Cortex of kidney (tissue), 1 donor: ENCODE measurements at places on chromosomes 7 and 10.

- DNase-seq: no peak
These were observed 161.7 kb upstream of the MKI67 start for GRCh38 chr10:128287921-128288320.

GRCh38 chr7:104625956-104626355 is 297.6 kb downstream of the LHFPL3 start:
- no peak for DNase-seq

GRCh38 chr10:102066399-102067088 is 1.4 kb downstream of the HPS6 start:
- no peak for DNase-seq

DNA sequence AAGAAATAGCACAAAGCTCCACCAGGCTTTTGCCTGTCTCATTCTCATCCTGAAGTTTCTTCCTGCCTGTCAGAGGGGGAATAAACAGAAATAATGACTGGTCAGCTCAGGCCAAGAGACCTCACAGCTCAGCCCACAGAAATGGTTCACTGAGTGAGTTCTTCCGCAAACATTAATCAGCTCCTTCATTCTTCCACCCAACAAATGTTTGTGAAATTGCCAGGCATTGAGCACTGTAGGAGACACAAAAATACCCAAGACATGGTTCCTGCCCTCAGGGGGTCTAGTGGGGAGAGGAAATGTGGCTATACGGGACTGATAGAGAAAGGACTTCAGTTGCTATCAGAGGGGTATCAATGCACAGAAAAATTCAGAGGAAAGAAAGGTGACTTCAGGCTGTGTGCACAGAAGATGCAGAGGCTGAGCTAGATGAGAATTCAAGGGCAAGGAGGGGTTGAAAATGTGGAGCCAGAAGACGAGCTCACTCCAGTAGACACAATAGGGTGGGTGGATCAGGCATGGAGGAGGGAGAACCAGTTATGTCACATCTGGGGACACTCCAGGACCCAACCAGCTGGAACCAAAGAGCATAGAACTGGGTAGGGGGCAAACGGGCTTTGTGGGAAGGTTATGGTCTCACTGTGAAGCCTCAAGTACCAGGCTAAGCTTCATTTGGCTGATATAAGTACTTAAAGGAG is 20.9 kb downstream of the MYOF start:
- DNase-seq: no peak

- no peak for DNase-seq
These were observed 92.7 kb downstream of the RNLS start for GRCh38 chr10:88490231-88490980.

- DNase-seq: no peak
These were observed 80.9 kb upstream of the AGBL3 start for GRCh38 chr7:134905375-134905774.

DNA sequence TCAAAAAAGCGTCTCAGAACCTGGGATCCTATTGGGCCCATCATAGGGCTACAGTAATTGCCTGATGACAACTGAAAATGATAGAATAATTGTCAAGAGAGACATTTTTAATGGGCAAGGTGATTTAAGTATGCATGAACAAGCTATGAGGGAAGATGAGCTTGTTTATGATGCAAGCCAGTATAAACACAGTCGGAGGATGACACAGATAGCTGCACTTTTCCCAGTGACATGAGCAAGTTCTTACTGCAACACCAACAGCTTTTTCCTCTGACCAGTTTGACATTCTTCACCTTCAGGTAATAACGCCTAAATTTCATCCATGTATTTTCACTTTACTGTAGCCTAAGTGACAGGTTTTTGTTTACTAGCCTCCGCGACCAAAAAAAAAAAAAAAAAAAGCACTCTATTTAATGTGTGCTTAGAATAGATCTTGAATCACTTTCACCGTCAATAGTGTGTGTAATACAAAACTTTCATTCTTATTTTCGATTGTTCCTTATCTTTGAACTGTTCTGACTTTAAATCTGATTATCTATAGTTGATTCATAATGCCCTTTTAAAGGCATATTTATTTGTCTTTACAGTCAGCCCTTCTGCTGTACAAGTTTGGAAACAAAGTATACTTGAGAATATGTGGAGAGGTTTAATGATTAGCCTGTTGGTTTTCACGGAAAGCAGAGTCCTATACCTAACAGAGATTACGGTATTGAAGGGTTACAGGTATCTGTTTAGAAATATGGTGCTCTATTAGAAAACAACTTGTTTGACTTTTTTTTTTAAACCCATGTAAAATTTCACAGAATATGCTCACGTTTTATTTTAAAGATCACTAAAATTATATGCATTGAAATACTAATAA is 1.7 kb downstream of the FOXP2 start:
- DNase-seq: no peak

GRCh38 chr7:28301148-28301641 is 111.1 kb upstream of the CREB5 start:
- no peak for DNase-seq

- no peak for DNase-seq
These were observed 150.2 kb upstream of the INSYN2A start for GRCh38 chr10:127346604-127347003.
